Forelimb muscle (tissue), 1 donor: ENCODE measurements at places on chromosomes 16 and 17. TPM values are rescaled to one million over a fixed set of nuclear protein-coding genes. Genes with fewer than 3 reads are reported as not detected.

GRCh38 chr17:2837147-2837561 lies 40.9 kb downstream of the RAP1GAP2 start:
- DNase-seq = no peak

DNA sequence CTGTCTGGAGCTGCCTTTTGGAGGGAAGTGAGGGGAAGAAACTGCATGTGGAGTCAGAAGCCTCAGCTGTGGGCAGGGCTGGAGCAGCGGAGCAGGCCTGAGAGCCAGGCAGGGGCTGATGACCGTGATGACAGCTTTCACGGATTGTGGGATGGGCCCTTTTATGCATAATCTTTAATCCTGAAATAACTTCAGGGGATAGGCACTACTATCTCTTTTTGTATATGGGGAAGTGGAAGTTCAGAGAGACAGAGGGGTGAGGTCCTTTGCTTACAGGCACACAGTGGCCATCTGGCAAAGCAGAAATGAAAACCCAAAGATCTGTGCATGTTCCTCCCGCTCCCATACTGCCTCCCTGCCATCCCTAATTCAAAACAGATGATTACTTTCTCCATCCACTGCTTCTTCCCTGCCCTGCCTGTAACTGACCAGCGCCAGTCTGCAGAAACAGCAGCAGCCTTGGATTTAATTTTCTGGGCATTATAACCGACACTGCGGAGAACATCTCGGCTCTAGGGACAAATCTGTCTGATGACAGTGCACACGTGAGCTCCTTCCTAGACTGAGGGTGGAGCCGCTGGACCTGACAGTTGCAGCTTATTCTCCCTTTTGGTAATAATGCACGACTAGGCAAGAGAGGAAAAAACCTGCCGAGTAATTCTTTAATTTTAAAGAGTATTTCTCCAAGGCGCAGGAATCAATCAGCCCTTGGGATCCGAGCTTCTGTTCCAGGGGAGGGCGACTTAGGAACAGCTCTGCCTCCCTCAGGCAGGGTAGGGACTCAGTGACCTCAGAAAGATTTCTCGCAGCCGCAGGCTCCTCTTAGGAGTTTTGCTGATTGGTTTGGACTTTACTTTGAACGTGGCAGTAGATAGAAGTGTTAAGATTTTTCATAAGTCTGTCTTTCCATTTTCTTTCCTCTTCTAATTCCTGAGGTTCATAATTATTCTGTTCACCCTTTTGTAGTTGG lies 95.4 kb downstream of the UTP18 start:
- DNase-seq = no peak

- no peak for DNase-seq
Observed at GRCh38 chr16:75023009-75023408, 24.2 kb downstream of the ZNRF1 start.

DNA sequence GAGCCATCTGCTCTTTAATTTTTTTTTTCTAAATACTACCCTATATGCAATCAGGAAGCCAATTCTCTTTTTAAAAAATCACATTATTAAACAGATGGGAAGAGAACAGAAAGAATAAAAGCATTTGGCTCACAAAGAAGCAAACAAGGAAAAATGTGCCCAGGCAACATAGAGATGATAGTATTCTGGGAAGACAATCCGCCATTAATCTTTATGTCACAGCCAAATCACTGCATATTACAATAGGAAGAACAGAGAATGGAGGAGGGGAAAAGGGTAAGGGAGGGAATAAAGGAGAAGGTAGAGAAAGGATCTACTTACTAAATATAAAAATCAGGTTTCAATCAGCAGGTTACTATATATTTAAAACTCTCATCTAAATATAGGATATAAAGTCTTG lies 34.3 kb downstream of the STAT5B start:
- DNase-seq = no peak

- no peak for DNase-seq
Observed at GRCh38 chr16:31258366-31258765, 1.4 kb upstream of the ITGAM start.

GRCh38 chr17:35799942-35800341 lies 4.5 kb upstream of the MMP28 start:
- DNase-seq = no peak

DNA sequence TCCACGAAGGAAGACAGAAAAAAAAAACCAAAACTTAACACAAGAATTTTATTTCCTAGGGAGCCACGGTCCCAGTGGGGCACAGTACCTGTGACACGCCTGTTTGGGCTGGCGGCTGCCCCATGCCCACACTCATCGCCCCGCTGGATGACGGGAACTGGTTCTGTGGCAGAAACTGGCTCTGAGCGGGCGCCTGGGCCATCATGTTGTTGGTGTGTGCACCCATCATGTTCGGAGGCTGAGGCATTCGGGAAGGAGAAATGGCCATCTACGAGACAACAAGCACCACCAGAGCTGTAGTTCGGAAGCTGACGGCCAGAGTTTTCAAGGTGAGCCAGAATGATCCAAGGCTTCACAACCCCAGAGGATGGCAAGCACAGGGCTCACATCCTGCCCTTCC lies 56.3 kb upstream of the TRAP1 start:
- no peak for DNase-seq

DNA sequence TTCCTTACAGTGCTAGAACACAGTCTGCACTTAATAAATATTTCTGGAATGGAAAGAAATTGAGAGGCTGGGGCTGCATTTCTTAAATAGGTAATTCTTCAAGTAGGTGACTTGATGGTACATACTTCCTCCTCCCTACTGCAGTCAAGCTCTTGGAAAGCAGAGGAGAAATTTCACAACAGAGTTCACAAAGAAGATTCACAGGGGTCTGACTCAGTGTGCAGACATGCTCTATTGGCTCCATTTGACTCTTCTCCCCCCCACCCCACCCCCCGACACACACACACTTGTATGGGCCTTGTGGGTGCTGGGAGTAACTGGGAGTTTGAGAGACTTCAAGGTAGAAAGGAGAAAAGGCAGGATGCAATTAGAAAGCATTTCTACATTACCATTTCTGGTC lies 6.2 kb upstream of the MYOCD start:
- DNase-seq = no peak

GRCh38 chr17:79803421-79803996 lies 6.6 kb upstream of the CBX8 start:
- no peak for DNase-seq

DNA sequence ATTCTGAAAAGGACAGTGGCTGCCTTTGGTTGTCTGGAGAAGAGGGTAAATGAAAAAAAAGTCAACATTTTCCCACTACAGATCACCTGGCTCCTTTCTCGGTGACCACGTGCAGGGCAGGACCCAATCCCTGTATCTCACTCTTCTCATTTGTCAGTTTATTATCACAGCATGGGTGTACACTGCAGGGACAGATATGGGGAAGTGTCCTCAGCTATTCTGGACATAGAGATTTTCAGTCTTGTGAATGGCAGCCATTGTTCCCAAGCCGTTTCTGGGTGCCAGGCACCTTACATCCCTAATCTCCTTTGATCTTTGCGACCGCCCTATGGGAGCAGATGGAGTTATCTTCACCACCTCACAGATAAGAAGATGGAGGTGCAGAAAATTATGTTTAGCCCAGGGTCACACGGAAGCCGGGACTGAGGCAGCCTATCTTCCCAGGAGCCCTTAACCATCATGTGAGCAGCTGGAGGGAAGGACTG lies 7.2 kb downstream of the ADORA2B start:
- no peak for DNase-seq

DNA sequence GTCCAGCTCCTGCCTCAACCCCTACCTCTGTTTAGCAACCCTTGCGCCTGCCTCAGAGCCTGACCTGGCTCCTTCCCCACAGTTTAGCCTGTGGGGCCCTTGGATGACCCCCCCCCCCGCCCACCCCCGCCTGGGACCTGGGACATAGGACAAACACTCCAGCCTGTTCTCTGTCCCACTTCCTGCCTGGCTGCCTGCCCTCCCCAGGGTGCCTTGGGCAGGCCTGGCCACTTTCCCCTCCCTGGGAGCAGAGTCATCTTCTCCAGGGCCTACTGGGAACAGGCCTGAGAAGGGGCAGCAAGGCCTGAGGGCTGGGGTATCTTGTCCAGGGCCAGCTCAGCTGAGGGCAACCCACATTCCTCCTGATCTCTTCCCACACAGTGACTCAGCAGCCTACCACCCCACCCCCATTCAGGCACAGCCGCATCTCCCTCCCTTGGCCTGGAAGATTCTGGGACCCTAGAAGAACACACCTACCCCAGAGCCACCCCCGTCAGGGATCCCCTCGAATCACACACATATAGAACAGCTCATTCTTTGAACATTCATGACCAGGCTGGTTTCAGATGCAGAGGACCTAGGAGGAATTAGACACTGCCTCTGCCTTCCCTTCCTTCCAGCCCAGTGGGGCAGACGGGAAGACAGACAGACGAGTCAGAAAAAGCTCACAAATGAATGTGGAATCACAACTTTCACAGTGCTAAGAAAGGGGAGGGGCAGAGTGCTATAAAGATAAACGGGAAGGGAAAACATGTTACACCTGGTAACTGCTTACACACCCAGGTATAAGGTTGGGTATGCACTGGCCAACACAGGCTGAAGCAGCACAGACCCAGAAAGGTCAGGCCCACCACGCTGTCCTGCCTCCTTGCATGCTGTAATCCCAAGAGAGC lies 6.0 kb downstream of the FHOD1 start:
- no peak for DNase-seq

DNA sequence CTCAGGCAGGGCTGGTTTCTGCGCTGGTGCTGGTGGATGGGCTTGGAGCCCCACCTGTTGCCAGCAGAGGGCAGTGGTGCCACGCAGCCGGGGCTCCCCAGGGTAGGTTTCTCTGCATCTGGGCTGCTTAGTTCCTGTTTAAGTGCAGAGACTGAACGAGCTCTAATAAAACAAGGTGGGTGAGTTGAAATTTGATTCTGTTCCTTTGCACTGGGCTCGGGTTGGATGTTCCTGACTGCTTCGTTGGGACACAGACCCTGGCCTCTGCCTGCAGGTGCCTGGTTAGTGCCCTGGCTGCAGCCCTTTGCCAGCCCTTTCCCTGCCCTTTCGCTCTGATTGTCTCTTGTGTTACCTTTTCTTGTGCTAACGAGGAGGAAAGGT lies 30.0 kb downstream of the TBCD start:
- DNase-seq = peak; percentile 61

NPIPB6 gene
- polyA plus RNA-seq = 2.0 TPM

PLLP gene
- 1.1 TPM for polyA plus RNA-seq

NKD1 gene
- 9.0 TPM for polyA plus RNA-seq

MYH13 gene
- 0.91 TPM for polyA plus RNA-seq

BOLA2B gene
- 23.9 TPM for polyA plus RNA-seq

SHISA9 gene
- polyA plus RNA-seq = 0.13 TPM

NPIPA8 gene
- 1.1 TPM for polyA plus RNA-seq

TNK1 gene
- polyA plus RNA-seq = 0.71 TPM

AGRP gene
- not detected for polyA plus RNA-seq

TMEM238L gene
- polyA plus RNA-seq = 0.23 TPM

TBC1D3 gene
- polyA plus RNA-seq = not detected
